Tibial nerve (tissue), 4 donors: ENCODE measurements at places on chromosomes 7 and 10. TPM values are rescaled to one million over a fixed set of nuclear protein-coding genes. Genes with fewer than 3 reads are reported as not detected.

- no peak for DNase-seq
Observed at GRCh38 chr10:78298835-78299234, 265.2 kb downstream of the RPS24 start.

GRCh38 chr7:107007892-107008287 is 36.6 kb upstream of the PRKAR2B start:
- DNase-seq, result no peak

Gene HOXA5
- 25.9 TPM for total RNA-seq

- DNase-seq, result no peak
Observed at GRCh38 chr7:19677180-19677579, 31.7 kb downstream of the POLR1F start.

GRCh38 chr10:62665771-62666170 is 138.7 kb upstream of the ADO start:
- DNase-seq, result no peak

Gene RAMP3
- 117 TPM for total RNA-seq

Gene CALML3
- not detected for total RNA-seq

DNA sequence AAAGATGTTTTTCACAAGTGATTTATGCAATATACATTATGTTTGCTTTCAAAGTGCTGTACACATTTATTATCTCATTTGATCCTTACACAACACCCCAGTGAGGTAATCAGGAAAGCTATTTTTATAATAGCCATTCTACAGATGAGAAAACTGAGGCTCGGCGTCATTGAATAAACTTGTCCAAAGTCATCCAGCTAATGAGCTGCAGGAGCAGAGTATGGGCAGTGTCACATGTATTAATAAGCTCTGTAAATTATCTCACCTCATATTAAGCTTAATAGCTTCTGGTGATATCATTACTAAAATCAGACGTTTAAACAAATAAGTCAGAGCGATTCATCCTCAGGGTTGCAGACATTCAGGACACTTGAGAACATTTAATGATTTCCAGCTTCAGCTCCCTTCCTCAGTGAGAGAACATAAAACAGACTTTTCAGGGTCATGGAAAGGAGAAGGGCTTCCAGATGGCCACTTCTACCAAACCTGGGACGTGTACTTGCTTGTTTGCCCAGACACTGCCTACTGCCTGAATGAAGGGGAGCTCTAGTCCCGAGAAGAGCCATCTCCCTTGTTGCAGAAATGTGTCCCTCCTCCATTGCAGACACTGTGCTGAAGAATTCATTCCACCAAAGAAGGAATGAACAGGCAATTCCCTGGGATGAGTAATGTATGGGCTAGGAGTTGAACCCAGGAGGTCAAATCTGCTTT is 20.5 kb upstream of the FZD1 start:
- no peak for DNase-seq

Gene CCL24
- total RNA-seq, result not detected

- no peak for DNase-seq
Observed at GRCh38 chr10:2077231-2077630, 339.9 kb upstream of the ADARB2 start.

Gene PSD
- 0.42 TPM for total RNA-seq

- no peak for DNase-seq
Observed at GRCh38 chr10:22646388-22646853, 68.0 kb downstream of the PIP4K2A start.

- DNase-seq, result no peak
Observed at GRCh38 chr7:20223356-20223755, 6.2 kb upstream of the MACC1 start.

- no peak for DNase-seq
Observed at GRCh38 chr7:26759108-26759507, 105.3 kb downstream of the SKAP2 start.

GRCh38 chr10:89644967-89645741 is at the start of gene PANK1:
TSS of gene PANK1 (minus strand) at chr10:89645242. CDS start at chr10:89644891, 351 bp downstream.
- DNase-seq, result peak; percentile 65

DNA sequence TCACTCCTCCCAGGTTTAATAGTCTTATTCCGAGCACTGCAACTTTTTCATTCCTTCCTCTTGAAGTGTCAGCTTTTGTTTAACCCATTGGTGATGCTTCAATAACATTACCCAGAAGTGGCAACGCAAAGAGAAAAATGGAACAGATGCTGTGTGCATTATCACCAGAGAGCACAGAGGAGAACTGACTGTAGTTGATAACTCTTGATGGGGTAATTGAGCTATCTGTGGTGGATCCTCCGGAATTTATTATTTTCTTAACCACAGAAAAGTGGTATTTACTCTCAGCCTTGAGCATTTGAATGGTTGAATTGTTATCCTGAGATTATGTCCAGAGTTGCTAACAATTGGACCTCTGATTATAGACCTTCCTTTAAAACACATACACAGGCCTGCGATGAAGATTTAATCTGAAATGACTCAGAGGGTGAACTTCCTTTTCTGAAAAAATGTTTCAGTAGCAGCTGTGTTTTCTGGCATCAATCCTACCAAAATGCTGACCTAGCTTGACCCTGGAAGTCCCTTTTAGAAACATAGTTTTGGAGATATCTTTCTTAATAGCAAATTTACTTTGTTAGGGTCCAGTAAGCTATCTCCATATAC is 1584.4 kb upstream of the LRRTM3 start:
- DNase-seq, result peak; percentile 22

DNA sequence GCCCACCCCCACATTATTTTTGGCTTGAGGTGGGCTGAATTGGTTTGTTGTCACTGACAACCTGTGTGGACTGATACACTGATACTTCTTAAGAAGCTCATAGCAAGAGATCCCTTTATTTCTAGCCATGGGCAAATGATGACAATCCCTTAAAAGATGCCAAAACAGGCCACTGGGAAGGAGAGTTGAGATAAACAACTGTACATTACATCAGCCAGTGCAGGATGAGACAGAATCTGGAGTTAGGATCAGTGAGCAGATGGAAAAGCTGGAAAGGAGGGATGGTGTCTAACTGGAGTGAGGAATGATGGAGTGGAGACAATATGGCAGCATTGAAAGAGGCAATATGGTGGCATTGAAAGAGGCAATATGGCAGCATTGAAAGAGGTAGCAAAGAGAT is 195.9 kb upstream of the LYZL2 start:
- DNase-seq, result no peak

DNA sequence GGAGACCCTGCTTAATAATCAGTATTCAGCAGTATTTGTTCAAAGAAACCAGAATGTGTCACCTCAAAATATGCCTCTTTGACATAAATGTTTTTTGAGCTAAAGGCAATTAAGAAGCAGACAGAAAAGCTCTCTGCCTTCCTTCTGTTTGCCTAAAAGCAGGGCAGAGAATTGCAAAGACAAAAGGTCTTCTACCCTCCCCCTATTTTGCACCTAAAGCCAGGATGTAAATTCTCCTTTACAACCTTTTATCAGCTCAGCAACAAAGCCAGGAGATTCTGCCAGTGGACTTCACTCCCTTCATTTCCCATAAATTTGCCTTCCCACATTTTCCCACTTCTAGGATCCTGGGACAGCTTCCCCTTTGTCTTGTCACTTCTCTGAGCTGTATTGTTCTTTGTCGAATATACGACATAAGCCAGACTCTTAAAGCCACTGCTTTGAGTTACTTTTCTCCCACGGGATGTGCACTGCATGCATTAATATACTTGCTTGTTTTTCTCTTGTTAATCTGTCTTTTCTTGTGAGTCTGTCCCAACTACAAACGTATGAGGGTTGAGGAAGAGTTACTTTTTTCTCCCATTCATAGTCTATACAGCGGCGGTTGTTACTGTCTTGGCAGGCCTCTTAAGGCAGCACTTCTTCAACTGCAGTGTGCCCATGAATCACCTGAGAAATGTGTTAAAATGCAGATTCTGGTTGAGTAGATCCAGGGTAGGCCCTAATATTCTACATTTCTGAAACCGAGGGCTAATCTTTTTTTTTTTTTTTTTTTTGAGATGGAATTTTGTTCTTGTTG is 48.2 kb downstream of the ST8SIA6 start:
- no peak for DNase-seq

Gene LRIT1
- not detected for total RNA-seq

- no peak for DNase-seq
Observed at GRCh38 chr7:73834626-73835191, 3.9 kb downstream of the CLDN4 start.

GRCh38 chr10:114095559-114096337 is 52.1 kb downstream of the ADRB1 start:
- DNase-seq, result no peak

Gene MBL2
- 0.21 TPM for total RNA-seq

GRCh38 chr7:74290981-74291441 is 1.8 kb downstream of the CLIP2 start:
- no peak for DNase-seq

Gene CLCN1
- total RNA-seq, result not detected

DNA sequence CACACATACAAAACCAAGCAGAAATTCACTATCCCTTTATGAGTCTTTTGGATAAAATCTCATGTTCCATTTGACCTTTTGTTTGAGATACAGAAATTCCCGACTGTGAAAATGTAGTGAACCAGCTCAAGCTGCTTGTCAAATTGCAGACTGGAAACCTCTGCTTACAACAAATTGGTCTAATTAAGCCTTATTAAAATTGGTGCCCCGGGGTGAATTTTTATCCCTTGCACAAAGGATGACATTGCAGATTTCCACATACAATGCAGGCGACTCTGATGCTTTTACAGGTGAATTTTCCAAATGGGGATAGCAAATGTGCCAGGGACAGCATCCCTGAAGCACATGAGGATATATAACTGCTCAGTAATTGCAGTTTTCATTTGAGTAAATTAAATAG is 257.3 kb downstream of the BMPER start:
- DNase-seq, result no peak

- no peak for DNase-seq
Observed at GRCh38 chr7:92546856-92547497, 18.4 kb downstream of the RBM48 start.

DNA sequence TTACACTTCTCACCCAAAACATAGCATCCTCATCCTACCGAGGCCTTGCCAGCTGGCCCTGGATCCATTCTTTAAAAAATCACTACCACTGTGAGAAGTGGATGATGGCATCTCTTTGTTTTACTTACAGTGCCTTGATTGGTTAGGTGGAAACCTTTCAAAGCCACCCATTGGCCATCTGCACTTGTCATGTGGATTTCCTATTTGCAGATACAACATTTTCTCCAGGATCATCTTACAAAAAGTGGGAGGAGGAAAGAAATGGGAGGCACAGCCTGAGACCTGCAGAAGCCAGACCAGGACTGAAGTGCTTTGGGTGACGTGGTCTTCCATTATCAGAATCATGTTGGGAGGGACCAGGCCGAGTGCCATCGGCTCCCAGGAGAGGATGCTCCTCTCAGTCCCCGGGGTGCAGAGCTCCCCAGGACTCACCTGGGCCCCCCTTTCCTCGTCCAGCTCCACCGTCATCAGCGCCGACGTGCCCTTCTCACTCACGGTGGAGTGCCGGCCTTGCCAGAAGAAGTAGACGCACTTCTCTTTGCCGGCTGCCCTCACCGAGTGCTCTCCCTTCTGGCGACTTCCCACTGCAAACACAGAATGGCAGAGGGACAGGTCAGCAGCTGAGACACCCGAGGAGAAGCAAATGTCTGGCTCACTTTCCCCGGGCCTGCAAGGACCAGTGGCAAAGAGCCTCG is 161.2 kb downstream of the SVIL start:
- DNase-seq, result no peak

DNA sequence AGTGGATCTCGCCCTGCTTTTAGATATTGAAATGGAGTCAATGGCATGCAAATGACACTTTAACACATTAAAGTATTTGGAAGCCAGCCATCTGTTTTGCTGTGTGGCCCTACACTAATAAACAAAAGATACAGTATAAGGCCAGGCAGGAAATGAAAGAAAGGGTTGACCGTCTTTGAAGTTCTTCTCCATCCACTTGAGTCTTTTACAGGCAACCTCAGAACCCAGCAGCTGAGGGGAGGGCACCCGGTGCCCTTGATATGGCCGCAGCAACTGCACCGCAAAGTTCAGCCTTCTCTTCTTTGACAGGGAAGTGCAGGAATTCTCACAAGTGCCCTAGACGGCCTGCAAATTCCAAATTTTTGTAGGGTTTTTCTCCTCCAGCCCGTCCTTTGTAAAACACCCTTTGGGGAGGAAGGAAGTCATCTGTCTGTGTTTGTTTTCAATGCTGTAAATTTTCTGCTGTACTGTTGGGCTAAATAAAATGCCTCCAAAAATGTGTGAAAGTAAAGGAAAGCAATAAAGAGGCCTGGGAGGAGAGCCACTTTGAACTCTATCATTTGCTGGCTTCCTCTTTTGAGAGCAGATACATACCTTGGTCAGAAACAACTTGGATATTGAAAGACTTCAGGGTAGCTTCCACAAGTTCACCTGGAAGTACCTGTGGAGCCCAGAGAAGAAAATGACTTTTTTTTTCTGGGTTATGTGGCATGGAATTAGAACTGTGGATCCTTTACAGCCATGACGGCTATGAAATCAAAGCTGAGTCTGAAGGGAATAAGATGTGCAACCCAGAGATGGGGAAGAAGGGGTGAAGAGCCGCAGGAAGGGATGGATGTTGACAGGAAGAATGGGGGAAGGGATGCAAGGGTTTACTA is 3.6 kb downstream of the HOXA1 start:
- DNase-seq, result no peak

DNA sequence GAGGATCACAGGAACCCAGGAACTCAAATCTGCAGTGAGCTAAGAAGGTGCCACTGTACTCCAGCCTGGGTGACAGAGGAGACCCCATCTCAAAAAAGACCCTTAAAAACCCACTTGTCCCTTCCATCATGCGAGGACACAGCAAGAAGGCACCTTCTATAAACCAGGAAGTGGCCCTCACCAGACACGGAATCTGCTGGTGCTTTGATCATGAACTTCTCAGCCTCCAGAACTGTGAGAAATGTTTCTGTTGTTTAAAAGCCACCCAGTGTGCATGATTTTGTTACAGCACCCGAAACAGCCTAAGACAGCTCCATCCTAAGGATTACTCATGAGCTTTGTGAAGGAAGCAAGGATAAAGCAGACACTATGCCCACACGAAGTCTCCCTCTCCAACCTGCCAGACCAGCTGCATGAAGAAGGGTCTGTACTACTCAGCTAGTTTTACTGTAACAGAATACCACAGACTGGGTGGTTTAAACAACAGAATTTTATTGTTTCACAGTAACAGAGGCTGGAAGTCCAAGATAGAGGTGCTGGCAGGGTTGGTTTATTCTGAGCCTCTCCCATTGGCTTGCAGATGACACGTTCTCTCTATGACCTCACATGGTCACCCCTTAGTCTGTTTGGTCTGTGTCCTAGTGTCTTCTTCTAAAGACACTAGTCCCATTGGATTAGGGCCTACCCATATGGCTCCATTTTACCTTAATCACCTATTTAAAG is 13.7 kb downstream of the VIM start:
- DNase-seq, result no peak

Gene PRR15
- 4.8 TPM for total RNA-seq

Gene ZNF735
- total RNA-seq, result not detected

- no peak for DNase-seq
Observed at GRCh38 chr7:46754140-46754720, 827.7 kb downstream of the TNS3 start.

DNA sequence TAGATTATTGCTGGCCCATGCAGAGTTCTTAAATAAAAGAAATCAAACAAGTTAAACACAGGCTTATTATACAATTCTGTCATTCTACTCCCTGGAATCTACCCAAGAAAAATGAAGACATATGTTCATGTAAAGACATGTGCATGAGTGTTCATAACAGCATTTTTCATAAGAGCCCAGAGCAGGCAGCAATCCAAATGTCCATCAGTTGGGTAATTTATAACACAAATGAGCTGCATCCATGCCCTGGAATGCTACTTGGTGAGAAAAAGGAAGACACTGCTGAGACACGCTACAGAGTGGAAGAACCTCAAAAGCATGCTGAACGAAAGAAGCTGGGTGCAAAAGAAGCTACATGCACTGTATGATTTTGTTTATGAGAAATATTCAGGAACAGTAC is 342.6 kb downstream of the TCERG1L start:
- no peak for DNase-seq
